ENCODE measurements at places on chromosomes 6 and 20. TPM values are rescaled to one million over a fixed set of nuclear protein-coding genes. Genes with fewer than 3 reads are reported as not detected.

DNA sequence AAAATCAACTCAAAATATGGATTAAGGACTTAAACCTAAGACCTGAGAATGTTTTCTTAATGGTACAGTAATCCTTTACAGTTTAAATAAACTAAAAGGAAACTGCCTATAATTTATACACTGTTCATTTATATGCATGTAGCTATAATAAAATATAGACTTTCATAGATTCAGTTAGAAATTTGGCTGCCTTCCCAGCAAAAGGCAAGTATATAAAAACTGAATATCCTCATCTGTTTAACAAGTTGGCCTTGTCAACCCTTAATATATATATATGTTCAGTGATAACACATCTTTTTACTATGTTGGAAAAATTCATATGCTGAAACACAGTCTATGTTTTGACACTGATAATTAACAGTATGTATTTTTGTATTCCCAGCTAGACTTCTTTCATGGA, 123.1 kb downstream of the GRIK2 start:
- no peak for DNase-seq

C6orf15 gene
- not detected for total RNA-seq

EPPIN gene
- not detected for total RNA-seq

EPB41L1 gene
- total RNA-seq: 16.7 TPM

DNA sequence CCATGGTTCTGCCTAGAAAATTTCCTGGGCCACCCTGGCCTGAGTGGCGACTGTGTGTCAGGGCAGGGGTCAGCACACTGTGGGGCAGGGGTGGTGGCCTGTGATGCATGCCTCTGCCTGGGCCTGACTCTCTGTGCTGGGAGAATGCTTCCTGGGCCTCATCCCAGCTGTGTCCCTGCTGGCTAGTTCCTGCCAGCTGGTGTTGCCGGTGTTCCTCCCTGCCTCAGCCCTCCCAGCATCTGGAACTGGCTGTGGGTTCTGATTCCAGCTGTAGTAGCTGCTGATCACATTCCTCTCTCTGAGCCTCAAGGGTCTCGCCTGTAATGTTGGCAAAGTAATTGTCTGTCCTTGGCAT, 101.5 kb downstream of the SYCP2 start:
- DNase-seq: no peak

- no peak for DNase-seq
These were observed 6.8 kb upstream of the TFAP2D start for GRCh38 chr6:50706575-50706974.

DNA sequence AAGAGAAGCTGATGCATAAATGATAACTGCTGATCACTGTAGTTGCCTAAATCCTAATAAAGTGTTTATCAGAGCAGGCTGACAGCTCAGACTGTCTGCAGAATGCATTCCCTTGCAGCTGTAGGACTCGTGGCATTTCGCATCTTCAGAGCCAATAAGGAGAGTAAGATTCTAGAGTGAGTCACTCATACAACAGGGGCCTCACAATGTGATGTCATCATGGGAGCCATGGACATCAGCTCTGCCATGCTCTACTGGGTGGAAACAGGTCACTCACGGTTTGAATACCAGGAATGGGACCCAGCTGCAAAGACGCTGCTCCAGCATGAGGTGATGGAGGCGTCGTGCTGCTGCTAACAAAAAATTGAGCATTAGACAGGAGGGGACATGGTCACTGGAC, 7.4 kb downstream of the FAM209B start:
- DNase-seq: no peak

DNA sequence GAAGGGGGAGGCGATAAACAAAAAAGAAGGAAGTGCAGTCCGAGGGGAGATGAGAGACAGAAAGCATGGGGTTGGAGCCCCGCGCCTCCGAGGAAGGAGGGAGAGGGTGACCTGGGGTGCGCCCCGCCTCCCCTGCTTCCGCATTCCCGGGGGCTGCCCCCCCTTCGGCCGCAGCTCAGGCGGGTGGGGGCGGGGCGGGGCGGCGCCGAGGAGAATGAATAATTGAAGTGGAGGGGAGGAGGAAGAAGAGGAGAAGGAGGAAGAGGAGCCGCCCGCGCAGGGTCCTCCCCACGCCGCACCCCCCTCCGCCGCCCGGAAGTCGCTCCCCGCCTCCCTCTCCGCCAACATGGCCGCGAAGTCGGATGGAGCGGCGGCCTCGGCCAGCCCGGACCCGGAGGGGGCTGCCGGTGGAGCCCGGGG, at the start of gene XKR7:
Gene XKR7, plus strand, starts transcription at position 322 of the 420 bp plus-strand sequence. Its CDS starts 25 bp downstream, at position 347.
- DNase-seq: no peak

DNA sequence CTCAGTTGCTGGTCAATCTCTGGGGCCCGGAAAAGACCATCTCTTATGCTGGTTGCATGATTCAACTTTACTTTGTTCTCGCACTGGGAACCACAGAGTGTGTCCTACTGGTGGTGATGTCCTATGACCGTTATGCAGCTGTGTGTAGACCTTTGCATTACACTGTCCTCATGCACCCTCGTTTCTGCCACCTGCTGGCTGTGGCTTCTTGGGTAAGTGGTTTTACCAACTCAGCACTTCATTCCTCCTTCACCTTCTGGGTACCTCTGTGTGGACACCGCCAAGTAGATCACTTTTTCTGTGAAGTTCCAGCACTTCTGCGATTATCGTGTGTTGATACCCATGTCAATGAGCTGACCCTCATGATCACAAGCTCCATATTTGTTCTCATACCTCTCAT, 4.3 kb downstream of the OR2J3 start:
- DNase-seq: no peak

- no peak for DNase-seq
These were observed 268.8 kb upstream of the PRDM1 start for GRCh38 chr6:105817370-105817769.

C4B gene
- 133 TPM for total RNA-seq

DNA sequence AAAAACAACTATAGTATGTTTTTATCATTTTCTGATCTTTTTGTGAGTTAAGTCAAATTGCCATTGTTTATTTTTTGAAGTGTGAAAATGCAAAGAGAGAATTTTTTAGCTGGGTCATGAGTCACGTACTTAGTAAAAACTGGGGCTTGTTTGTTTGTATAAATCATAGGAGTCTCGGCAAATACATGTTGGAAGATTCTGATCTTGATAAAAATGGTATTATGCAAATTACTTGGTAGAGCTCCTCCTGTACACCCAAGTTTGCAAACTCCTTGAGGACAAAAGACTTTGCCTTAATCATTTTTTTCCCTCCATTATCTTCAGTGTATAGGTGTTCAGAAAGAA, 25.8 kb downstream of the TBPL1 start:
- DNase-seq: no peak

BPI gene
- total RNA-seq: not detected

Measured in ascending aorta (tissue), 2 donors.